ENCODE measurements at places on chromosomes 7 and 10.

DNA sequence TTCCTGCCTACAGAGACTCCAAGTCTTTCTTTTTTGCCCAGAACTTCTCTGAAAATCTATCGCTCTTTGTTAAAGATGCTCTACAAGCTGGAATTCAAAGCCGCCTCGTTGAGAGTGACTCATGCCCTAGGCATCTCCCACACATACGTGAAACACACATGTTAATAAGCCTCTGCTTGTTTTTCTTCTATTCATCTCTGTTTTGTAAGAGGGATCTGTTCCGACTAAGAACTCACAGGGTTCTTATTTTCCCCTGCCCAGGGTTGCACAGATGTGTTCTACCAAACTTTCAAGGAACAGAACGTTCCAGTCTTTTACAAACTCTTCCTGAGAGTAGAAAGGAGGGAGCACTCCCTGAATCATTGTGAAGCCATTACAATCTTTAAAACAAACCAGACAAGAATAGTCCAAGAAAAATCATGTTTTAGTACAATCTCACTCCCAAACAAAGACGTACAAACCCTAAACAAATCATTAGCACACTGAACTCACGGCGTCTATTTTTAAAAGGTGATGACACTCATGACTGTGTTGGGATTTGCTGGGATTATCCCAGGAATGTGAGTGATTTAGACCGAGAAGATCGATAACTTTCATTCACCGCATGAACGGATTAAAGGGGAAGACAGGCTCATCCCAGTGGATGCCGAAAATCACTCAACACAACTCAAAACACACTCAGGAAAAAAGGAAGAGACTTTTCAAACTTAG lies 55.3 kb upstream of the INPP5A start:
- DNase-seq, result no peak

DNA sequence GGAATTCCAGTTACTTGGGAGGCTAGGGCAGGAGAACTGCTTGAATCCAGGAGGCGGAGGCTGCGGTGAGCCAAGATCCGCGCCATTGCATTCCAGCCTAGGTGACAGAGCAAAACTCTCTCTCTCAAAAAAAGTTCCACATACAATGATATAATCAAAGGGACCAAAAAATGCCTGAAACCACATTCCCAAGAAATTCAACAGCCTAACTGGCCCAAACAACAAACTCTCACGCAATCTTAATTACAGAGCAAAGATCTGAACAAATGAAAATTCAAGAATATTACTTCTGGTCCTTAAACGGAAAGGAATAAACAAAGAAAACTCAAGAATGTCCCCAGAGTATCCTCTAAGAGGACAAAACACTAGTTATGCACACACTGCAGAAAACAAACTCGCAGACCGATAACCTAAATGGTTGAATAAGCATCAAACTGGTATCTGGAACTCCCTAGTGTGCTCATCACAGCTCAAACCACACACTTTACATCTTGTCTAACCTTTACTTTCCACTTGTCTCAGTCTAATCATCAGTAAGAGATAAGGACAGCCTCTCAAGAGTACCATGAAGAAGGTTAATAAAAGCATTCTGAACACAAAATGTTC lies 3.7 kb downstream of the OGA start:
- no peak for DNase-seq

DNA sequence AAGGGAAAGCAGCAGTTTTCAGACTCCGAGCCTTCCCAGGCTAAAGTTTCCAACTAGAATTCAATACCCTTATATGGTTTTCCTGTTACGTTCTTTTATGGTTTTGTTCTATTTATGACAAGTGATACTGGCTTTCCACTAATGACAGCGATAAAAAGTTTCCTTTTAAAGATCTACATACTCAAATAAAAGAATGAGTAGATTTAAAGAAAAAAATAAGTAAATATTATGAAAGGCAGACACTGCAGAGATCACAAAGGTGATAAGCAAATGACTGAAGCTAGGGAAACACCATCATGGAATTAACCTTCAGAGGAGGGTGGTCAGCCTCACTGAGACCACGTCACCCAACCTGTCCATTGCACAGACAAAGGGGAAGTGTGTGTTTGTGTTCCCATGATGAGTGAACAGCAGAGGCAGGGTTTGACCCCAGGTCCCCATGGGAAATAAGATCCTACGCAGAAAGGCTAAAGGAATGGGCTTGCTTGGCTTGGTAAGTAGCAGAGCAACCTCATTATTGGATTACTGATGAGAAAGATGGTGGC lies 4.0 kb downstream of the VSIR start:
- no peak for DNase-seq

DNA sequence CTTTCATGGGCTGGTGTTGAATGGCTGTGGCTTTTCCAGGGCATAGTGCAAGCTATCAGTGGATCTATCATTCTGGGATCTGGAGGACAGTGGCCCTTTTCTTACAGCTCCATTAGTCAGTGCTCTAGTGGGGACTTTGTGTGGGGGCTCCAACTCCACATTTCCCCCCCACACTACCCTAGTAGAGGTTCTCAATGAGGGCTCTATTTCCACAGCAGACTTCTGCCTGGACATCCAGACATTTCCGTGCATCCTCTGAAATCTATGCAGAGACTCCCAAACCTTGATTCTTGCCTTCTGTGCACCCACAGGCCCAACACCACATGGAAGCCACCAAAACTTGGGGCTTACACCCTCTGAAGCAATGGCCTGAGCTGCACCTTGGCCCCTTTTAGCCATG lies 208.3 kb upstream of the MKLN1 start:
- DNase-seq, result no peak

DNA sequence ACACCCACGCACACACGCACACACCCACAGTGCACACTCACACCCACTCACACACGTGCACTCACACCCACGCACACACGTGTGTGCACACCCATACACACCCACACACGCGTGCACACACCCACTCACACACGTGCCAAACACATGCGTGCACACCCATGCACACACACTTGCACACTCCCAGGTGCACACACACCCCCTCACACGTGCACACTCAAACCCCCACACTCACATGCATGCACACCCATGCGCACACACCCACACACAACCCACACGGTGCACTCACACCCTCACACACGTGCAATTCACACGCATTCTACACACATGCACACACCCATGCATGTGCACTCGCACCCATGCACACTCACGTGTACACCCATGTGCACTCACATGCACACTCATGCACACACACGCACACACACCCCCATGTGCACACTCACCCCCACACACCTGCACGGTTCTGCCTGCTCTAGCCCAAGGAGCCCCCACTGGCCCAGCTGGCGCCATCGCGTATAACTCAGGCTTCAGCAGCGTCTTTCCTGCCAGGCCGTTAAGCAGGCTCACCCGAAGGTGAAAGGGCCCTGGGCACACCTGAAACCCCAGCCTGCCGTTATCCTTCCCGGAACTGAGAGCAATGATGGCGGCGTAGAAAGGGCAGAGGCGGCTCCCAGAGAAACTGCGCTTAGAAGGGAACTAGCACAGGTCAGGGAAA lies 63.9 kb upstream of the PDGFA start:
- DNase-seq, result no peak

DNA sequence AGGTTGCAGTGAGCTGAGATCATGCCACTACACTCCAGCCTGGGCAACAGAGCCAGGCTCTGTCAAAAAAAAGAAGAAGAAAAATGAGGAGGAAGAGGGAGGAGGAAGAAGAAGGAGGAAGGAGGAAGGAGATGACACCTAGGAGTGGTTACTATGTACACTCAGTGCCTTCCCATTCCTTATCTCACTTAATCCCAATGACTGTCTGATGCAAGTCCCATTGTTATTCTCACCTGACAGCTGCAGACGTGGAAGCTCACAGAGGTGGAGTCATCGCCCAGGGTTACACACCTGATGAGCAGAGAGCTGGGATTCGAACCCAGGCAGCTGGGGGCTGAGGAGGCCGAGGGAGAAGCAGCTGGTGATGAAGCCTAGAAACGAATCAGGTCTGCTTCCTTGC lies 258.8 kb downstream of the SNX10 start:
- DNase-seq, result no peak

DNA sequence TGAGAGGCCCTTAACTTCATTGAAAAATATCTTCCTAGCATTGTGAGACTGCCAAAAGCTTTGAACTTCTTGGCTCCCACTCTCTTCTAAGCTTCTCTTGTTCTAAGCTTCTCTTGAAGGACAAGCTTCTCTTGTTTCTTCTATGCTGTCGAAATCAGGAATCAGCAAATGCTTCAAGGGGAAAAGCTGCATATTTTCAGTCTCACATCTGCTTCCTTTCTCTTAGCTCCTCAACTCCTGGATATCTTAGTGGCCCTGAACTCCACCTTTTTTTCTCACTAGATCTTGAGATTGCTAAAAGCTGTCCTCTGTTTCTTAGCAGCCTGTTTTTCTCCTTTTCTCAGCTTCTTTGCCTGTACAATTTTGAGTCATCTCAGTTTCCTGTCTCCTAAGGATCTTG lies 73.0 kb downstream of the NEUROD6 start:
- no peak for DNase-seq

DNA sequence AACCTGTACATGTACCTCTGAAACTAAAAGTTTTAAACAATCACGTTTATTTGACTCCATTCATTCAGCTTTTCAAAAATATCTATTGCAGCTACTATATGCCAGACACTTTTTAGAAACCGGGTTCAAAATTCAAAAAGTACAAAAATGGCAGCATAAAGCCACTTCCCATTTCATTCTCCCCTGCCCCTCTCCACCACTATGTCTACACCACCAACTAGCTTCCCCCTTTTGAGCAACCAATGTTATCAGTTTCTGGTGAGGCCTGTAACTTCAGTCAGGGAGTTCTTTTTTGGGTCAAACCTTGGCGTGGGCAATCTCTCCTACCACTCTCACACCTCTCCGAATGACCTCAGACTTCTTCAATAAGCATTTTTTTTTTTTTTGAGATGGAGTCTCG lies 11.5 kb upstream of the HHEX start:
- DNase-seq, result no peak

DNA sequence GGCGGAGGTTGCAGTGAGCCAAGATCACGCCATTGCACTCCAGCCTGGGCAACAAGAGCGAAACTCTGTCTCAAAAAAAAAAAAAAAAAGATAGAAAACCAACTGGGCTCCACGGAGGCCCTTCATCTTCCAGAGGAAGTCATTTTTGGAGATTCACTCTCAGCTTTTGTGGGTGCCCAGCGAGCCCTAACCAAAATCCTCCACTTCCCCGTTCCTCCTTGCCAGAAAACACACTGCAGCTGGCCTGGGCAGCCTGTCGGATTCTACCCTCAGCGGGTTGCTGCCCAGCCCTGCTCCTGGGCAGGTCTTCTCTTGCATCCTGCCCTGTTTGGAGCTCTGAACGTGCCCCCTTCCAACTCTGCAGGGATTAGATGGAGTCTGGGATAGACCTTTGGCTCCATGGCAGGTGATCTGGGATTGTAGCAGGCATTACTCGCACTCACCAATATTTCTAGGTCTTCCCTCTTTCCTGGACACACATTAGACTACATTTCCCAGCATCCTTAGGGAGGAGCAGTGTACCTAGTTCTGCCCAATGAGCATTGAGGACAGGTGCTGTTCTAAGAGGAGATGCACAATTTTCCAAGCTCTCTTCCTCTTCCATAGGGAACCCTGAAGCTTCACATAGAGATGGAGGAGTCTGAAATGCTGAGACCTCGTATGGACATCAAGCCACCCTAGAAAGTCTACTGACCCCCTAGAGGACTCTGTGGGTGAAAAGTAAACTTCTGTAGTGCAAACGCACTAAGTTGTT lies 4.6 kb downstream of the GRID2IP start:
- DNase-seq, result no peak

- no peak for DNase-seq
These were observed 17.8 kb downstream of the YKT6 start for GRCh38 chr7:44218418-44219201.

- DNase-seq, result no peak
These were observed 82.6 kb upstream of the LRRC4 start for GRCh38 chr7:128113839-128114238.

DNA sequence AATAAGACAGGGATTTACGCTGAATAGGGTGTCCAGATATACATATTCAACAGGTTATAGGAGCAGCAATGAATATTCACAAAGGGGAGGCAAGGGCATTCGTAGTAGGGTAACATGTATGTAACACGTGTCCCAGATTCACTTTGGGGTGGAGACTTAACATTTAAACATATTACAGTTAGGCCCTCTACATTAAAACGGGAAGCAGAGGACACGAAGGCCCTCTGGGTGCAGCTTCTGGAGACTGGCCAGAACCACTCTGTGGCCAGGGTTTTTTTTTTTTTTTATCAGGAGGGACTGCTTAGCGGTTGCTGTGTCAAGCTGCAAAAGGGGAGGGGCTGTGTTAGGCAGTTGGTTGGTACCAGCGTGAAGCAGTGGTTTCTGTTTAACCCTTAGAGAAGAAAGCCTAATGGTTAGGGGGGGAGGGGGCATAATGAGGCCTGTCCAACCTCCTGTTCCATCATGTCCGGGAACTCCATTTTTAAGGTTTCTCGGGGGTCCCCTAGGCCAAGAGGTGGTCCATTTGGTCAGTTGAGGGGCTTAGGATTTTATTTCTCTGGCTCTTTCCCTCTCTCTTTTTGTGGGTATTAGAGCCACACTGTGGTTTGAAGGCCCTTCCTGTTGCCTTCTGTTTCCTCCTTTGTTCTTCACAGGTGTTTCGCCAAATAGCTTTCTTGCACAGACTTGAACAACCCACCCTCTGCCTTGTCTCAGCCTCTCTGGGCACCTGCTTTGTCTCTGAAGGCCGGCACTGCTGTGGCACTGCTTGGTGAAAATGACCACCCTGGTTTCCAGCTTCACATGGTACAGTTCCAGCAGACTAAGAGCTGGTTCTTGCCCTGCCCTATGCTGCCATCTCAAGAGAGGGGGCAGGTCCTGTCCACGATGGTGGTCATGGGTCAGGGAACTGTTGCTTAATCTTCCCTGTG lies 26.4 kb downstream of the PRF1 start:
- no peak for DNase-seq

- no peak for DNase-seq
These were observed 209.0 kb downstream of the CACNA2D1 start for GRCh38 chr7:82234457-82235049.
